Activated naive CD4-positive, alpha-beta T cell treated with anti-CD3 and anti-CD28 coated beads for 36 hours (primary cell): ENCODE measurements at places on chromosomes 12 and 14.

DNA sequence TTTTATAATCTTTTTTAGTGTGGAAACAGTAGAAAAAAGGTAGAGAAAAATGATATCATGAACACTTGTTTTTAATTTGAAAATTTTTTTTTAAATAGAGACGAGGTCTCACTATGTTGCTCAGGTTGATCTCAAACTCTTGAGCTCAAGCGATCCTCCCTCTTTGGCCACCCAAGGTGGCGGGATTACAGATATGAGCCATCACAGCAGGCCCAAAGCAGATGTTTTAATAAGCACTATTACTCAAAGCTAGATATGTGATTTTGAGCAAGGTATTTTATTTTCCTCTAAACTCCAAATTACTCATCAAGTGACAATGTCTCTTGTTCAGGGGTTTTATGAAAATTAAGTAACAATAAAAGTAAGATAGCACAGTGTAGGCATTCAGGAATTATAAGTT, 10.7 kb upstream of the WDR89 start:
- peak; percentile 50 for DNase-seq

DNA sequence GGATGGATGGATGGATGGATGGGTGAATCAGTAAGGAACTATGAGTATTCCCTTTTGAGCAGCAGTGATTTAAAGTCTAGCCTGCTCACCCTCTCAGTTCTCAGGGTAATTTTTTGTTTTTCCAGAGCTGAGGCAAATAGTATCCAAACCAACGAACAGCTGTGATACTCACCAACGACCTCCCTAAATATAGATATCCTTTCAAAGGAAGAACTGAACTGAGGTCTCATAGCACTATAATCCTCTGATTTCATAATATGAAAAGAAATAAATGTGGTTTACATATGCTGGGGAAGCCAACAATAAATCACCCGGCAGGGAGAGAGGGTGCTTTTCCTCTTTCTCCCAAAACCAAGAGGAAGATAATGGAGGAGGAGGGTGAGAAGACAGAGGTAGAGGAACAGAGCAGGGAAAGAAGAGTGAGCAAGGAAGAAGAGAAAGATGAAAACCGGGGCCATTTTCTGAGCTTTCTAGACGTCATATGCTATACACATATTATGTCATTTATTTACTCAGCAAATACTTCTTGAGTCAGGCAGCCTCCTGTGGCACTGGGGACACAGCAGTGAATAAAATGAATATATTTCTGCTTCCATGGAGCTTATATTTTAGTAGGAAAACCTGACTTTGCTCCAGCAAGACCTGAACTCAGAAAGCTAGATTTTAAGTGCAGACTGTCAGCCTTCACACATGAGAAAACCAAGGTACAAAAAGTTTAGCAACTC, 710.7 kb upstream of the TBX3 start:
- no peak for DNase-seq

- no peak for DNase-seq
Observed at GRCh38 chr12:51915951-51916350, 8.6 kb downstream of the ACVRL1 start.

GRCh38 chr14:20618271-20618749, 23.2 kb downstream of the OR6S1 start:
- DNase-seq, result no peak

DNA sequence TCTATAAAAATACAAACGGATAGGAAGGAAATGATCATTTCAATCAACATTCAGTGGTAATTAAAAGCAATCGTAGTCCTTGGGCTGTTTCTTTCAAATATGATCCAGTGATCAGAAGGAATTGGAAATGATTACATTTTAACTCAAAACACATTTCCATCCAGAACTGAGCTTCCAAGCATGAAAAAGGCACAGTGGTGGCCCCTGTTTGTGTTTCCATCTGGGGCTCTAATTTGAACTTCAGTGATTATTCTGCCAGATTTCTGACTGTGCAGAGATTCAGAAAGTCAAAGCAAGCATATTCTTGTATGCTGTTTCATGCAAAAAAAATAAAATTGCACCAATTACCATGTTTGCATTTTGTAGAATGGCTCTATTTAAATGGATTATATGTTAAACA, 157.0 kb upstream of the LMNTD1 start:
- DNase-seq, result no peak

DNA sequence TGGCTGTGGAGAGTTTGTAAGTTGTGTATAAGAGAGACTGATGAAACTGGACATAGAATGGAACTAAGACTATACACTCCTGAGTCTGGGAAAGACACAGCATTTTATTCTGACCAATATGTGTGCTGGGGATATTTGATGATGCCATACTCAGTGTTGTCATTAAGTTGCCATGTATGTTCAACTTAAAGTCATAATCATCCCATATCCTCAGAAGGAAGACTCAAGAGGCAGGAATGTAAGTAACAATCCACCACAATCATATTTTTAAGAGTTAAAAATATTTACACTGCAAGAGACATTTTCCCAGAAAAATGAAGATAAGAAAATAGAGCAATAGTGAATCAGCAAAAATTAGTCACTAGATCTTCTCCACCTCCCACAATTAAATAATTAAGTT, 120.1 kb downstream of the MDGA2 start:
- DNase-seq, result no peak

DNA sequence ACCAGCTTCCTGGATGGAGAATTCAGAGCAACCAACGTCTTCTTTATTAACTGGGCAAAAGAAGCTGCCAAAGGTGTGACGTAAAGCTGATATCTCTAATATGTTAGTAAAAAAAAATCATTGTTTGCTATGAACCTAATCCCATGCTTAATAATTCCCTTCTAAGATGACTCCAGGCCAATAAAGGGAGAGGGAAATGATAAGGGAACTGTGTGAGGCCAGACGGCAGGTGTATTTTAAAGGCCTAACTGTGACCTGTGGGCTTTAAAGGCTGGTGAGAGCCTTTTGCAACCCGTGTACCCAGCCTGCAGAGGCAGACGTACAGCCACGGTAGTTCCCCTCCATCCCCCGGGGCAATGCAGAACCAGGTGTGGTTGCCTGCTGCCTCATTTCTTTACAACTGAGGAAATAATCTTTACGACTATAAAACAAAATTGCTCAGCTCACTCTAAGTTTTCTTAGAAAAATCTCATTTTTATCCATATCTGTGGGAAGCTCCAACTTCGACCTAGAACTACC, 370.6 kb downstream of the EGLN3 start:
- no peak for DNase-seq

- DNase-seq, result no peak
Observed at GRCh38 chr12:29149691-29150281, 708 bp downstream of the FAR2 start.

DNA sequence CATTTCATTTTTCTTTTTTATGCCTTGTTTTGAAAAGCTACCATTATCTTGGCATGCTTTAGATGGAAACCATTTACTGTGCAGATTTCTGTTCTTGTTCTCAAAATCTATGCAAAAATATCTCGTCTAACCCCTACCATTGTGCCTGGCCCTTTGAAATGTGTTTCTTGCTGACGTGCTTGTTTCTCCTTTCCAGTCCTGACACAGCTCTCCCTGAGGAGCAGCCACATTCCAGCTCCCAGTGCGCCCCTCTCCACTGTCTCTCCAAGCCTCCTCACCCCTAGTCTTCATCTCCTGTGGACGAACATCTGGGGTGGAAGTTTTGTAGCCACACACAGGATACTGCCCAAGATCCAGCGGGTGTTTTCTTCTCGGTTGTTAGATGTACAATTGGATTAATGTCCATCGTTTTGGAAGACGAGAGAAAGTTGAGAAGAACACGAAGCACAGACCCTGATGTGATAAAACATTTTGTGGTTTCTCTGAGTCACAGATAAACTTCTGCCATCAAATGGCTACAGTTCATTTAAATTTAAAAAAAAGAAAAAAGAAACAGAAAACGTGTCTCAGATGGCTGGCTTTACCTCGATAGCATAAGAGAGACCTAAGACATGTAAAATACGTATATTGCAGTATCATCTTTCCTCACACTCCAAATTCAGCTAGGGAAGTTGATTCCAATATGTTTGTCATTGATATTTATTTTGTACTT, 21.9 kb upstream of the FGD4 start:
- DNase-seq, result no peak

- DNase-seq, result no peak
Observed at GRCh38 chr14:33016613-33017012, 77.9 kb downstream of the NPAS3 start.

DNA sequence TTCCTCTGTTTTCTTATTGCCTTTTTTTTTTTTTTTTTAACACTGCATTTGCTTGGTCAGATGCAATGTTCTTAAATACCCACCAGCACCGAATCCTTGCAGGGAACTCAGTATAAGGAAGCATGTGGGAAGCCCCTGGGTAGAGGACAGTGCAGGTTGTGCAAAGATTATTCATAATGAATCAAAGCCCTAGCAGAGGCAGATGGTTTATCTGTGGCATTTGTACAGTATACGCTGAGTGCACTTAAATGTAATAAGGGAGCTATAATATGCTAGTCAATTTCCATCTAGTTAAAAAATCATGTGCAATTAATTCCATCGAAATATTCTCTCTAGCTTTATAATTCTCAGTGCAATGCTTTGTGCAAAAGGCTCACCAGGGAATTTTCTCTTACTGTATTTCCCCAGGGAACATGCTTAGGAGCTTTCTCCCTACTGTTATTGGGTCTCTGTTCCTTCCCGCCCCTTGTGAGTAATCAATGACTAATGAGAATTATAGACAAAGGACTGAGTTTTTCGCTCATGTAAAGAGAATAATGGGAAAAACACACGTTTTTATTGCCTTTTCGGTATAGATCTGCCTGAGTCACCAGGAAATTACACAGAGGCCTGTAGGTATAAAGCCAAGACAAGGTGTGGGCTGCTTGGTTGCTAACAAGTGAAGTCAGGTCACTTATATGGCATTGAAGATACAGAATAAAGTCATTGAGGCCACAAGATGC, 1214.3 kb upstream of the TMEM132C start:
- no peak for DNase-seq

GRCh38 chr14:68261092-68261842, 441.7 kb downstream of the RAD51B start:
- DNase-seq, result no peak

DNA sequence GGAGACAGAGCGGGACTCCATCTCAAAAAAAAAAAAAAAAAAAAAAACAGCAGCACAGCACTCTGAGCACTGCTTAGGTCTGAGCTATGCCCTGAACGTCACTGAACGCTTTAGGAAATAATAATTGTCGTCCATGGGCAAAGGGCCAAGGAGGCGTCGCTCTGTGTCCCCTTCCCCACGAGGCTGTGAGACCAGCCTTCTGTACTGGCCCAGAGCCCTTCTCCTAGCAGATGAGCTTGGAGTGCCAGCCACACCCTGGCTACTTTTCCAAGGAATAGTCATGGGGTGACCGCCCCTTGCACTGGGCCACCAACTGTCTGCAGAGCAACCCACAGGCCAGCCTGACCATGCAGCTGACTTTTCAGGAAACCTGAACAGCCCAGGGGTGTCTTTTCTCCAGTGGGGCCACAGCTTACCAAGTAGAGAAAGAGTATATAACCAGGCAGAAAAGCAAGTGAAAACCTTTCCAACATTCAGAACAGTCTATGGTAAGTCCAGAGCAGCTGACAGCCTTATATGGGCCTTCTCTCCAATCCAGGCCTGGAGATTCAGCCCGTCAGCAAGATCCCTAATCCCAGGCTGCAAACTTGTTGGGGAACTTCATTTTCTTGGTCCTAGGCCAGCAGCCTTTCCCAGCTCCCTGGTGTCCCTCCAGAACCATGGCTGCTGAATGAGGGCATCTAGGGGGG, 28.5 kb downstream of the CD9 start:
- DNase-seq, result no peak

DNA sequence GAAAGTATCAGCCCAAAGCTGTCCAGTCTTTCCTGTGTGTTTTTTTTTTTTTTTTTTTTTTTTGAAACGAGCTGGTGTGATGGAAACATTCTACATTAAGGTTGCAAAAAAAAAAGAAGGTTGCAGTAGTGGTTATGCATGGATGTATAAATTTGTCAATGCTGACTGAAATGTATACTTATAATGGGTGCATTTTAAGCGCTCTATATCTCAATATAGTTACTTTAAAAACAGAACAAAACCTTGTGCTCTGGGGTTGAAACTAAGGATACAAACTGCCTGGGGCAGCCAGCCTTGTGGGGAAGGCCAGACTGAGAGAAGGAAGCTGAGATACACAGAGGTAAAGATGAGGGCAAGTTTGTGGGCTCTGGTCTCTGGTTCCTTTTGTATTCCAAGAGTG, 87.3 kb upstream of the RMST start:
- DNase-seq, result no peak

- no peak for DNase-seq
Observed at GRCh38 chr12:3574986-3575385, 84.0 kb downstream of the PRMT8 start.

DNA sequence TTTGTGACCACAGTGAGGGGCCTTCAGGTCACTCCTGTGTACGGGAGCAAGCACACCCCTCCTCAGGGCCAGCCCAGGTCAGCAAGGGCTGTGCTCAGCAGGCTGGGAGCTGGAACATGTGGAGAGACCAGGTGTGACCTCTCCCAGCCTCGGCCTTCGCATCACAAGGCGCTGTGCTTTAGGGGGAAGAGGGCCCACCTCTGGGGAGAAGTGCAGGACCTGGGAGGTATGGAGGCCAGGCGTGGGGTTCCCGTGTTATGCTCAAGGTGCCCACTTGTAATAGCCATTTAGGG, 194.6 kb upstream of the PRMT8 start:
- no peak for DNase-seq

- DNase-seq, result no peak
Observed at GRCh38 chr12:122753319-122753650, 661 bp downstream of the DENR start.

DNA sequence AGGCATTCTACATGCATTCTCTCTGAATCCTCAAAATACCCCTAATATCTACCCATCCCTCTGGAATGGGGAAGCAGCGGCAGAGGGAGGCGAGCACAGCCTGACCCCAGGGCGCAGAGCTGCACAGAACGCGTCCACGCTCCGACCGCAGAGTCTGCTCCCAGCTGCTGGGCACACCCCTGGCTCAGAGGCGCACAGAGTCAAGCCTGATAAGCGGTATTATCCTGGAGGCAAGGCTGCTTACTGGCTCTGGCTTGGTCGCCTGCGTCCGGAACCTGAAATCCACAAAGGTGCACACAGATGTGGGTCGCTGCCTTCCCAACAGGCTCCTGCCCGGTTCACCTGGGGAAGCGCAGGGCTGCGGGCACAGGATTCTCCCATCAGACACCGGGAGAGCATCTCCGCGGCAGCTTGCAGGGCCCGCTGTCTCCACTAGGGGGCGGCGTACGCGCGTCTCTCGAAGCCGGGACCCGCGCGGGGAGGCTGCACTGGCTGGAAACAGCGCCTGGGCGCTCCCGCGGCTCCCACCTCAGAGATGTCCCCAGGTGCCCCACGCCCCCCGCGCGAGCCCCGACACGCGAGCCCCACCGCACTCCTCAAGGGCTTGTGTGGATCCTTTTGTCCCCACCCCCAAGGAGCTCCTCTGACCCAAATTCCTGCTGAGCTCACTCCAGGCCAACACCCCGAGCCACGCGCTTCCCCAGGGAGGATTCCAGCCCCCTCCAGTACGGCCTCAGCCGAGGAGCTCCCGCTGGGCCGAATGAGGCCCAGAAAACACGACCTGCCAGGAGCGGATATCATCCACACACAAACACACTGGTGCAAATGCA, 120.1 kb upstream of the FZD10 start:
- DNase-seq, result peak; percentile 77

DNA sequence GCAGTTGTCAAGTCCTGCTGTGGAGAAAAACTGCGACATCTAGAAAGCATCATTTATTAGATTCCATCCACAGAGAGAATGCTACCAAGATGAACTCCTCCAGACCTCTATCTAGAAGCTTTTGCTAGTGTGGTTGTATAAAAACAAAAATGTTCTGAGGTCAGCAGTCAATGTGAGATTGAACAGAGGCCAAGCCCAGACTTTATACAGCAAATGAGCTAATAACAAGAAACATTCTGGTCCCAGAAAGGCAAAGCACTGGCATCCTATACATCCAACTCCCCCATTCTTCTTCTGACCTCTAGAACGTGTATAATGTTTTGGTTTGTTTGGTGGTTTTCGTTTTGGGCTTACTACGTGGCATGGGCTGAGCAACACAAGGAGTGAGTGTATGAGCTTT, 26.7 kb upstream of the RIN3 start:
- no peak for DNase-seq
